ENCODE measurements at places on chromosomes 7 and 10. TPM values are rescaled to one million over a fixed set of nuclear protein-coding genes. Genes with fewer than 3 reads are reported as not detected.

TRPV5 gene
- not detected for total RNA-seq

OPN4 gene
- not detected for total RNA-seq

DNA sequence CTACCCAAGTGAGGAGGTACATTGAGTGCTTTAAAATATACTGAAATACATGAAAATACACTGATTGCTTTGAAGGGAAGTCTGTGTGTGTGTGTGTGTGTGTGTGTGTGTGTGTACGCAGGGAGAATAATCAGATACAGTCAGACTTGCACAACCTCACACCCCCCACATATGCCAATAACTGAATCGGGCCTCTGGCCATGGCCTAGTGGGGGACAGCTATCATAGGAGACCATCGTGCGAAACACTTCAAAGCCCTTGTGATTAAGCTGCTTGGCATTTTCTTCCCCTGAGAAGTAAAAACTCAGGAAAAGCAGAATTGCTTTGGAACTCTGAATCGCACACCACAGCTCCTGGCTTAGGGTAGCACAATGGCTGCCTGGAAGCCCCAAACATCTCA, 135.1 kb downstream of the C10orf105 start:
- DNase-seq: peak; percentile 63

DNA sequence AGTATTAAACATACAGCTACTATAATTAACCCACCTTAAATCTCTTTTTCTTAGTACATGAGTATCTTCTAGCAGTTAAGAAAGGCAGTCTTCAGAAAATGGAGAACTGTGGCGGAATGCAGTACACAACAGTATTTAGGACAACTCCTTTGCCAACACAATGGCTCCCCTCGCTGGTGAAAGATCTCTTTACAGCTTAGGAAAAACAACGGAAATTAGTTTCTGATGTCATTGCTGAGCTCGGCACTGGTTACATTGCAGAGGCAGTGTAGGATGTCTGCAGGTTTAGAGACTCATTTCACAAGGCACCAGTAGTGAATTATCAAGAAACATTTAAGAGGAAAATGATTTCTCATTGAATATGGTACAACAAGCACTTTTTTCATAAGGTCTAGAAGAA, 43.4 kb downstream of the GLRX3 start:
- peak; percentile 82 for DNase-seq

DNA sequence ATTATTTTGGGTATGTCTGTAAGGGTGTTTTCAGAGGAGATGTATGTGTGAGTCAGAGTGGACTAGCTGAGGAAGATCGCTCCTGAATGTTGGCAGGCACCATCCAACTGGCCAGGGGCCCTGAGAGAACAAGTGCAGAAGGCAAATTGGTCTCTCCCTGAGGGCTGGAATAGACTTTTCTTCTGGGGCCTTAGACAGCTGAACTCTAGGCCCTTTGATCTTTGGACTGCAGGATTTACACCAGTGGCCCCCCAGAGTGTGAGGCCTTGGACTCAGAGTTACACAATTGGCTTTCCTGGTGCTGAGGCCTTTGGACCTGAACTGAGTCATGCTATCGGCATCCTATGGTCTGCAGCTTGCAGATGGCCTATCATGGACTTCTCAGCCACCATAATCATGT, 217.2 kb downstream of the REEP3 start:
- DNase-seq: peak; percentile 68
